NCI-H1417 treated with DMSO at 0.1 percent for 48 hours (cell line): ENCODE measurements at places on chromosomes 2 and 18.

- DNase-seq = no peak
These were observed 55.5 kb downstream of the DCDC2C start for GRCh38 chr2:3758906-3759305.

DNA sequence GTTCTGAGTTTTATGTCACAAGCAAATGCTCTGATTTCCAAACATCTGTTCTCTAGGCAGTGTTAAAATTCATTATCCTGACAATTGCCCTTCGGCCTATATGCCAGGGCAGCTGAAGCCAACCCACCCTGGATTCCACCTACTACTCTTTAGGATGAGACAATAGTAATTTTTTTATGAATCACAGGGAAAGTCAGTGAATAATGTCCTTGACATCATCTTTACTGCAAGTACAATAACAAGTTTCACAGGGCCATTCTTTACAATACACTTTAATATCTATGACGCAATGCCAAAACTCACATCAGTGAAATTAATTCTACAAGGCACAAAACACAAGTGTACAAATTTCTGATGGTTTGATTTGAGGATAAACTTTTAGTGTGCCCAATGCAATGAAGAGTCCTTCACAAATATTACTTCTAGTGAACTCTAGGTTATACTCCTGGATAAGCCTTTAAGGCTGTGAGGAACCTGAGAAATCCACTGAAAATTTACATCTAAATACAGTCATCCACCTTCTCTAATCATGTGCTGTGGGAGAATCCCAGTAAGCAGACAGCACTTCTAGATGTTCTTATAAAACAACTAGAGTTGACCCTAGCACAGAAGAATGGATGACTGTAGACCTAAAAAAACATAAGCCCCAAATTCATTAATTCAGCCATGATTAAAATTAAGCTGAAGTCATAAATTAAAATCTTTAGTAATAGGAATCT is 77.3 kb upstream of the CTLA4 start:
- no peak for DNase-seq

- DNase-seq = no peak
These were observed 50.6 kb downstream of the EPAS1 start for GRCh38 chr2:46347648-46348280.

- no peak for DNase-seq
These were observed 17.1 kb downstream of the ITM2C start for GRCh38 chr2:230881840-230882239.

- DNase-seq = no peak
These were observed 309.1 kb upstream of the COL3A1 start for GRCh38 chr2:188664951-188665595.

DNA sequence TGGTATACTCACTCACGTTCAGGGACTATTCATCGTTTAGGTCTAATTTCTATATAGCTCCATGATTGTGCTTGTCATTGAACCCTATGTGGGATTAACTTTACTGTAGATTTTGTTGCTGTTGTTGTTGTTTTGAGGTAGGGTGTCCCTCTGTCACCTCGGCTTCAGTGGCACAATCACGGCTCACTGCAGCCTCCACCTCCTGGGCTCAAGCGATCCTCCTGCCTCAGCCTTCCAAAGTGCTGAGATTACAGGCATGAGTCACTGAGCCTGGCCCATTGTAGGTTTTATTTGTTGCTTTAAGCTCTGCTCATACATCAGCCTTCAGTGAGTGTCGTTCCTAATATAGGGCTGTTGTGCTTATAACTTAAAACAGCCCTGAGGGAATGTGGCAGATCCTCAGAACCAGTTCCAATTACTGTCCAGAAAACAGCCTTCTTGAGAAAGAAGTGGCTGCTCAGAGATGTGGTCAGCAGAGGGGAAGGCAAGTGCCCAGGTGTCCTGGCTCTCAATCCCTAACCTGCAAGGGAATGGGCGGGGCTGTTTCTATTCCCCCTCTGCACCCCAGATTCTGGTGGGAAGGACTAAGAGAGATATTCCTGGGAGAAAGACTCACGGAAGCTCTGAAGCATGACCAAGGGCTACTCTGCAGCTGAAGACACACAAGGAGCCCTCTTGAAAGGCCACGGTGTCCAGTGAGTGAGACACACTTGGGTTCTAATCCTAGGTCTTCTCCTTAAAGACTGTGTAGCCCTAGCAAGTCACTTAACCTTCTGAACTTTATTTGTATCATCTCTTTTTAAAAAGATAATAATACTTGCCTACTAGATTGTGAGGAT is 79.6 kb upstream of the LCLAT1 start:
- DNase-seq = no peak

DNA sequence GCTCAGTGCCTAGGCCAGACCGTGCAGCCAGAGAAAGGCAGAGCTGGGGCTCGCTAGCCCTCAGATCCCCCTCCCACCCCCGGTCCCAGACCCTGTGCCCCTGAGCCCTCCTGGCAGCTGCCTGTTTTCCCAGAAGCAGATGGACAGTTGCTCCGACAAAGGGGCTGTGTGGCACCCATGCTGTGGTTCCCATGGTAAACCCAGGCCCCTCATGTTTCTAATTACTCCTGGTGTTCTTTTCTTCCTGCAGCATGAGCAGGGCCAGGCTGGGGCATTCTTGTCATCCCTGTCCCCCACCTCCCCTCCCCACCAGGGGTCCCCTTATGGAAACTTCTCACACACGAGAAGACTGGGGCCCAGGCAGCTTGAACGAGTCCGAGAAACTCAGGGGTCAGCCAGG is 269.6 kb downstream of the HAUS1 start:
- no peak for DNase-seq

- DNase-seq = no peak
These were observed 4.5 kb downstream of the HAAO start for GRCh38 chr2:42787788-42788477.

DNA sequence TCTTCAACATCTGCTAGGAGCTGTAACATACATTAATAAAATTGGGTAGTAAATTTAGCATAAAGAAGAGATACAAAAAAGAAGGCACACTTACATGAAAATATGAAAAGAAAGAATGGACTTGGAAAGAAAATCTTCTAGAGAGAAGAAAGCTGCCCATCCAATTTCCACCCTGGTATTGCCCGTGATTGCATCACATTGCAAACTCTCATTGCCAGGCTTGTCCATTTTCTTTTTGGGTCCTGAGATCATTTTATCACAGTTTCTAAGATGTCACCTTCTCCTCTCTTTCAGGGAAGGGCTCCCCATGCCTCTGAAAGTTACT is 321.5 kb downstream of the RND3 start:
- no peak for DNase-seq

GRCh38 chr2:72570413-72570812 is 255.4 kb downstream of the EXOC6B start:
- no peak for DNase-seq

DNA sequence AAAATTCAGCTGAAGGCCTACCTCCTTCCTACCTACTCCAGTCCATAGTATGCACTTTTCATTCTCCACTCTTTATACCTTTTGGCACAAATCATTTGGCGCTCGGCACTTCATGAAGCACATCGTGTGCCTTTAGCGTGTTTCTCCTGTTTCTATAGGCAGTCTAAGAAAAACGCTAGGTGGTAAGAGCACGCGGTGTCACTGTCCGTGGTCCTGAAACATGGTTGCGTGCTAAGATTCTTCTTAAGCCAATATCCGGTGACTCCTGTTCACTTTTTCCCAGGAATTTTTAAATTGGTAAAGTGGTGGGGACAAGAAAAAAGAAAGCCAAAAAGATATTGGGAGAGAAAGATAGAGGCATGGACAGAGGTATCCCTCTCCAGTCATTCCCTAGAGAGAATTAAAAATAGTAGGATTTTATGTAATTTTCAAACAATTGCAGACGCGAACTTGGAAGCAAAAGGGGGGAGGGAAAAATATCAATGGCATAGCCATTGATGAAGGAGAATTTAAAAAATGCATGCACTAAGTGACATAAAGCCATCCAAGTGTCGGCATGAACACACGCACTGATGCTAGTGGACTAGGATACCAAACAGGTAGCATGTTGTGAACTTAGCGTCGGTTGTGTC is 1.4 kb upstream of the CTNNA2 start:
- no peak for DNase-seq

DNA sequence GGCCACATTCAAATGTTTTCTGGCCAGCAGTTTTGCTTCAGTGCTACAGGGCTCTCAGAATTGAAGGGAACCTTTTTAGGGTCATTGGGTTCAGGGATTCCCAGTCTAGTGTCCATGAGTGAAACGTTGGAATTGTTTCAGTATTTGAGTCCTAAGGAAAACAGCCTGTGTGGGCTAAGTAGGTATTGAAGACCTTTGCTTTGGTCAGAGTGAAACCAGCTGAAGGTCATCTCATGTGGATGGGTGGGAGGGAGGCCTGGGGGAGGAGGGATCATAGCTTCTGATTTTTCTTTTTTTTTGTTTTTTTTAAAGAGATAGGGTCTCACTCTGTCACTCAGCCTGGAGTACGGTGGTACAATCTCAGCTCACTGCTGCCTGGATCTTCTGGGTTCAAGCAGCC is 20.2 kb downstream of the B3GNT2 start:
- DNase-seq = no peak

GRCh38 chr18:33873112-33873511 is 295.1 kb downstream of the ASXL3 start:
- DNase-seq = no peak

GRCh38 chr18:72700961-72701710 is 157.0 kb upstream of the CBLN2 start:
- DNase-seq = peak; percentile 25

DNA sequence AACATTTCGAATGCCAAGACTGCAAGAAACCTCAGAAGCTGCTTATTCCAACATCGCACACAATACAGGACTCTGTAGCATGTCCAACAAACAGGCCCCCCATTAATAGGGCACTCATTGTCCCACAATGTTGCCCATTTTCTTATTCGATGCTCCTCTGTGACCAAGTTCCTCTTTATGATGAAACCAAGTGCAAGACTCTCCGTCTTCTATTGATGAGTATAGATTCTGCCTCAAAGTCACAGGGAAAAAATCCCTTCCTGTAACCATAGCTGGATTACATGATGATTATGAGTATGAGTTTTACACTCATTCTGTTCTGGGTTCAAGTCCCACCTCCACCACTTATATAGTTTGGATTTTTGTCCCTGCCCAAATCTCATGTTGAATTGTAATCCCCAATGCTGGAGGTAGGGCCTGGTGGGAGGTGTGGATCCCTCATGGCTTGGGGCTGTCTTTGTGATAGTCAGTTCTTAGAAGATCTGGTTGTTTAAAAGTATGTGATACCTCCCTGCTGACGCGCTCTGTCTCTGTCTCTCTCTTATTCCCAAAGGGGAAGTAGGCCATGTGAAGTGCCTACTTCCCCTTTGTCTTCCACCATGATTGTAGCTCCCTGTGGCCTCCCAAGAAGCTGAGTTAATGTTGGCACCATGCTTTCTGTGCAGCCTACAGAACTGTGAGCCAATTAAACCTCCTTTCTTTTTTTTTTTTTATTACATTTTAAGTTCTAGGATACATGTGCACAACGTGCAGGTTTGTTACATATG is 148.7 kb downstream of the OSR1 start:
- DNase-seq = no peak

GRCh38 chr2:233976690-233977294 is 59.6 kb downstream of the TRPM8 start:
- no peak for DNase-seq

DNA sequence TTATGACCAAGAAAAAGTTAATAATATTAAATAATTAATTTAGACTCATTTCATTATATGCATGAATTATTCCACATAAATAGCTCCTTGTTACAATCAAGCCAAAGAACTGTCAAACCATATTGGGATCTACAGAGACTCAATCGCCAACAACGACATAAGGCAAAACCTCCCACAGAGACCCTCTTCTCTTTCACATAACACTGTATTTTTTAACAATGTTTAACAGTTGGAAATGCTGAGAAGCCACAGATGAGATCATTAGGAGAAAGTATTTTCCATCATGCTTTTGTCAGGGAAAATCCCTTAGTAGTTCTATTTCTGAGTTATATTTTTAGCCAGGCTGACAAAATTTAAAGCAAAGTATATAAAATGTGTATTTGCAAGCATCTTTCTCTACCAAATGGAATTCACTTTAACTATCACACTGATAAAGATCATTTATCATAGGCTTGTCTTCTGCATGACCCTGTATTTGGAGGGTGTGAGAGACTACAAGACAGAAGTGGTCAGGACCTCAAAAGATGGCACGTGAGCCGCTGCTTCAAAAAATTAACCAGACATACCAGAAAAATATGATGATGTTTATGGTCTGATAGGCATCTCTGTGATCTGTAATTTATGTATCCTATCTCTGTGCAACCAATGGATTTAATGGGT is 383.8 kb downstream of the NRXN1 start:
- no peak for DNase-seq
